ENCODE measurements at places on chromosomes 13 and 19.

DNA sequence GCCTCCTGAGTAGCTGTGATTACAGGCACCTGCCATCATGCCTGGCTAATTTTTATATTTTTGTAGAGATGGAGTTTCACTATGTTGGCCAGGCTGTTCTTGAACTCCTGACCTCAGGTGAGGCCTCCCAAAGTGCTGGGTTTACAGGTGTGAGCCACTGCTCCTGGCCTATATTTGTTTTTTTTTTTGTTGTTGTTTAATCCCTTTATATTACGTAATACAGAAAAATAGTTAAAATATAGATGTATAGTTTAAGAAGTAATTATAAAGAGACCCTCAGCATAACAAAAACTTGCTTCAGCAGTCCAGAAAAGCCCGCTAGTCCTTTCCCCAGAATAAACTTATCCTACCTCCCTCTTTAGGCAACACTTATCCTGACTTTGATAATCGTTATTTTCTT is 2.4 kb downstream of the ZNF383 start:
- DNase-seq = no peak
- no peak overlapping the region for H3K27ac ChIP-seq
- no peaks in the 10 kb centered on the region for H3K27me3 ChIP-seq

GRCh38 chr13:72565893-72566292 is 161.5 kb downstream of the MZT1 start:
- H3K27me3 ChIP-seq = no peaks in the 10 kb centered on the region
- H3K4me1 ChIP-seq = no peaks in the 10 kb centered on the region
- no peak overlapping the region for H3K27ac ChIP-seq
- no peak overlapping the region for H3K4me3 ChIP-seq

DNA sequence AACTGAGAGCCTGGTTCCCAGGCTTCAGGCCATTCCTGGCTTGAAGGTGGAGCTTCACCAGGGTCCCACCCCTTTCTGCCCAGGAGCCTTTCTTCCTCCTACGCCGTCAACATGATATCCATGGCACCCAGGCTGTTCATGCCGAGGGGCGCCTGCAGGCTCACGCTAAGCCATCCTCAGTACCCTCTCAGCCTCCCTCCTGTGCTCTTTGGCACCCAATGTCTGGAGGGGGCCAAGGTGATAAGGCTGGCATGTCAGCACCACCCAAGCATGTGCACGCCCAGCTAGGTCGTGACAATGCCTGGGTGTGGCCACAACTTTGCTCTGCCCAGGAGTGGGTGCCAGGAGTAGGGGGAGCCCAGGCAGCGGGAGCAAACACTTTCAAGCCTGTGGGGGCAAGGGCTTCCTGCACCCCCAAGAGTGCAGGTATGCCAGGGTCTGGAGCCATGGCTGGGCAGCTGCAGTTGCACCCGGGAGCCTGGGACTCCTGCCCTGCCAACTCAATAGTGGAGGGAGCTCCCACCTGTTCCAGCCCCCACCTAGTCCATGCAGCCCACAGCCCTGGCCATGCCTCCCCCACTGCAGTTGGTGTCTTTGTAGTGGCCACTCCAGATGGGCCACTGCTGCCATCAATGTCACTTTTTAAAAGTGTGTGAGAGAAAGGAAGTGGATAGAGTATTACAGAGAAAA is 219.9 kb downstream of the MAB21L1 start:
- no peaks in the 10 kb centered on the region for H3K4me1 ChIP-seq
- H3K4me3 ChIP-seq = no peak overlapping the region
- no peaks in the 10 kb centered on the region for H3K36me3 ChIP-seq
- no peak overlapping the region for H3K27ac ChIP-seq

DNA sequence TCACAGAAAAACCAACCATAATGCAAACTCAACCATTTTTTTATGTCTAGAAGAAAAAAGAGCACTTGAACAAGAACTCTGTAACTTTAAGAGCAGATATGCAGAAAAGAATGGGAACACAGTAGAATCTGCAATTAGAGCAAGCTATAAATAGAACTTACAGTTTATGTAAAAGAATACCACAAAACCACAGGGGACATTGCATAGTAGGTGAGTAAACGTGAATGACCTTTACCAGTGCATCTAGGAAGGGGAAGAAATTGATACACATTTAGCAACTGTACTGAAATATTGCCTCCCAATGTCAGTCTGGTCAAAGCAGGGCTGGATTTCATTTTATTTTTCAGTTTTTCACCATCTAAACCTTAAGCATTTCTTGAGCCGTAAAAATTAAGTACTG is 242.2 kb upstream of the EDNRB start:
- H3K36me3 ChIP-seq = no peaks in the 10 kb centered on the region
- no peak overlapping the region for H3K4me3 ChIP-seq
- no peak overlapping the region for H3K27ac ChIP-seq
- DNase-seq = no peak
- no peaks in the 10 kb centered on the region for H3K27me3 ChIP-seq

GRCh38 chr19:19997656-19998268 is 41.5 kb downstream of the ZNF682 start:
- no peaks in the 10 kb centered on the region for H3K27me3 ChIP-seq
- no peaks in the 10 kb centered on the region for H3K36me3 ChIP-seq
- H3K27ac ChIP-seq = no peak overlapping the region
- no peak for DNase-seq

- H3K27ac ChIP-seq = no peak overlapping the region
- peaks cover 3% of the 10 kb centered on the region for H3K27me3 ChIP-seq
- no peak overlapping the region for H3K4me3 ChIP-seq
- H3K4me1 ChIP-seq = peaks cover 13% of the 10 kb centered on the region
- DNase-seq = no peak
Measured at GRCh38 chr19:33285441-33285927, 16.9 kb downstream of the CEBPA start.

DNA sequence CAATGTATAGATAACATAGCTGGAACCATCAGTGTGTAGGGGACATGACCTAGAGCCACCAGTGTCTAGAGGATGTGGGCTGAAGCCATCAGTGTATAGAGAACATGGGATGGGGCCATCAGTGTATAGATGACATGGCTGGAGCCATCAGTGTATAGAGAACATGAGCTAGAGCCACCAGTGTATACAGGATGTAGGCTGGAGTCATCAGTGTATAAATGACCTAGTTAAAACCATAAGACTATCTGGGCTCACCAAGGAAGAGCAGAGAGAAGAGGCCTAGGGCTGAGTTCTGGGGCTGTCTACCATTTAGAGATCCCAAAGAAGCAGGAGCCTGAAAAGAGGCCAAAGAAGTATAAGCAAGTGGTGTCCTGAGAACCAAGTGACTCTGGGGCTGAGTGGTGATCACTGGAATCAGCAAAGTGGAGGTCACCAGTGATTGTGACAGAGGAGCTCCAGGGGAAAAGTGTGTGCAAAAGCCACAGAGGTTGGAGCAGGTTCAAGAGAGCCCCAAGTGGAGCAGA is 41.0 kb downstream of the RFX2 start:
- DNase-seq = no peak
- no peaks in the 10 kb centered on the region for H3K27me3 ChIP-seq
- no peaks in the 10 kb centered on the region for H3K36me3 ChIP-seq
- H3K27ac ChIP-seq = no peak overlapping the region

- no peaks in the 10 kb centered on the region for H3K4me1 ChIP-seq
- no peaks in the 10 kb centered on the region for H3K36me3 ChIP-seq
- H3K27me3 ChIP-seq = no peaks in the 10 kb centered on the region
- H3K27ac ChIP-seq = no peak overlapping the region
Measured at GRCh38 chr13:70353096-70353495, 244.8 kb upstream of the KLHL1 start.

DNA sequence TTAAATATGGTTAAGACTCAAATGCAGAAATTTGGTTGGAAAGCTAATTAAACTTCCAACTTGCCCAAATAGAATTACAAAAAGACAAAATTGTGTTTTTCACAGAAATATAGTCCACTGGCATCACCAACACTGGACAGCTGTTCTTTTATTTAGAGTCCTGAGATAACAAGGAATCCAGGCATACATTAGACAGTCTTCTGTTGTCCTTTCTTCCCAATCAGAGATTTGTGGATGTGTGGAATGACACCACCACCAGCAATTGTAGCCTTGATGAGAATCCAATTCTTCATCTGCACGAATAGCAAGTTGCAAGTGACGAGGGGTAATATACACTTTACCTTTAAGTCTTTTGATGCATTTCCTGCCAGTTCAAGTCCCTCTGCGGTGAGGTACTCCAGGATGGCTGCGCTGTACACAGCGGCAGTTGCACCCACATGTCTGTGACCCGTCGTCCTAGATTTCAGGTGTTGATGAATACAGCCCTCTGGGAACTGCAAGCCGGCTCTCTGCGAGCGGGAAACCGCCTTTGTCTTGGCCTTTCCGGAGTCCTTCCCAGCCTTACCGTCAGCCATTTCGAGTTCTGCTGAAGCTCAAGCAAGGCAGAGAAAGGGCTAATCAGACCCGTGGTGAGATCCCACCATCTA is 14.7 kb downstream of the UBAC2 start:
- no peak overlapping the region for H3K27ac ChIP-seq
- no peaks in the 10 kb centered on the region for H3K36me3 ChIP-seq

DNA sequence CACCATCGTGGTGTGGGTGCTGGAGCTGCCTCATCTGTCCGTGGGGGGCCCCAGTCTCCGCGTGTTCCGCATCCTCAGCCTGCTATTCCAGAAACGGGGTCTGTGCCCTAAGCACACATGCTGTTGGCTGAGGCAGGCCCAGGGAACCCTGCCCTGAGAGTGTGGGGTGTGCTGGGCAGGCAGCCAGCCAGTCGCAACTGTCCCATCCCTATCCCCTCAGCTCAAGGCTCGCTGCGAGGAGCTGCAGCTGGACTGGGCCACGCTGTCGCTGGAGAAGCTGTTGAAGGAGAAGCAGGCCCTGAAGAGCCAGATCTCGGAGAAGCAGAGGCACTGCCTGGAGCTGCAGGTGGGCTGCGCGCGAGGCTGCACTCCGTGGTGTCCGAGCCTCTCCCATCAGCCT is 21.9 kb downstream of the PLEKHJ1 start:
- no peak for DNase-seq
- no peak overlapping the region for H3K4me3 ChIP-seq
- H3K27me3 ChIP-seq = no peaks in the 10 kb centered on the region
- no peak overlapping the region for H3K27ac ChIP-seq
- H3K36me3 ChIP-seq = peaks cover 74% of the 10 kb centered on the region

- no peaks in the 10 kb centered on the region for H3K36me3 ChIP-seq
- H3K27me3 ChIP-seq = peaks cover 4% of the 10 kb centered on the region
- no peak overlapping the region for H3K4me3 ChIP-seq
- peaks cover 16% of the 10 kb centered on the region for H3K4me1 ChIP-seq
- H3K27ac ChIP-seq = peak overlapping the region; percentile 25
- DNase-seq = no peak
Measured at GRCh38 chr13:79593121-79593520, 112.2 kb downstream of the NDFIP2 start.

DNA sequence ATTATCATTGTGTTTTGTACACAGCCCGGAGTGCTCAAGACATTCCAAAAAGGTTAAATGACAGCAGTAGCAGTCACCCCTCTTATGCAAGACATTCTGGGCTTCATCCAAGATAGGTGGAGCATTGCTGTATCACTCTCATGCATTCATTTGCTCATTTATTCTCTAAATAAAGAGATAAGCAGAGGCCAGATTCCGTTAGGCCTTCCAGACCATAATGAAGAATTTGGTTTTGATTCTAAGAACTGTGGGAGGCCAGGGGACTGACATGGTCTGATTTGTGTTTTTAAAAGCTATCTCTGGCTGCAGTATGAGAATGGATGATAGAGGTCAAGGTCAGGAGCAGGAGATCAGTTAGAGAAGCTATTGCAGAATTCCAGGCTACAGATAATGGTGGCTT is 145.8 kb downstream of the KCNRG start:
- peaks cover 12% of the 10 kb centered on the region for H3K4me1 ChIP-seq
- no peaks in the 10 kb centered on the region for H3K36me3 ChIP-seq
- no peaks in the 10 kb centered on the region for H3K27me3 ChIP-seq
- H3K4me3 ChIP-seq = no peak overlapping the region
- no peak overlapping the region for H3K27ac ChIP-seq
- peak; percentile 79 for DNase-seq

GRCh38 chr13:43006893-43007631 is 15.0 kb upstream of the EPSTI1 start:
- H3K4me3 ChIP-seq = no peak overlapping the region
- H3K36me3 ChIP-seq = no peaks in the 10 kb centered on the region
- peak overlapping the region; percentile 27 for H3K27ac ChIP-seq
- H3K4me1 ChIP-seq = peaks cover 59% of the 10 kb centered on the region
- no peaks in the 10 kb centered on the region for H3K27me3 ChIP-seq

GRCh38 chr19:33998739-33999345 is 173.5 kb upstream of the LSM14A start:
- no peaks in the 10 kb centered on the region for H3K36me3 ChIP-seq
- no peaks in the 10 kb centered on the region for H3K4me1 ChIP-seq
- no peaks in the 10 kb centered on the region for H3K27me3 ChIP-seq
- no peak overlapping the region for H3K4me3 ChIP-seq
- H3K27ac ChIP-seq = no peak overlapping the region

DNA sequence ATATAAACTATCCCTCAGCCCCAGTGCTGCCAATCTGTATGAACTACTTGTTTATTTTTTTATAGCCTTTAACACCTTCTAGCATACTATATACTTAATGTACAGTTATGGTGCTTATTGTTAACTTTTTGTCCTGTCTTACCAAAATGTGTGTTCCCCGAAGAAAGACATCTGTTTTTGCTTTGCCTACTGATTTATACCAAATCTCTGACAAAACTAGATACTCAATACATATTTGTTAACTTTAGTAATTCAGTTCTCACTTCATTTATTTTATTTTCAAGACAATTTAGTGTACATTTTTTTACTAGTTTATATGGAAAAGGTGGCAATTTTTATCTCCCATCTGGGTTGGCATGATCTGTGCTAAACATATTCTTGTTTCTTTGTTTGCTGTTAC is 824.3 kb upstream of the ATXN8OS start:
- H3K4me1 ChIP-seq = no peaks in the 10 kb centered on the region
- H3K27me3 ChIP-seq = no peaks in the 10 kb centered on the region
- no peaks in the 10 kb centered on the region for H3K36me3 ChIP-seq
- no peak overlapping the region for H3K4me3 ChIP-seq
- no peak overlapping the region for H3K27ac ChIP-seq

DNA sequence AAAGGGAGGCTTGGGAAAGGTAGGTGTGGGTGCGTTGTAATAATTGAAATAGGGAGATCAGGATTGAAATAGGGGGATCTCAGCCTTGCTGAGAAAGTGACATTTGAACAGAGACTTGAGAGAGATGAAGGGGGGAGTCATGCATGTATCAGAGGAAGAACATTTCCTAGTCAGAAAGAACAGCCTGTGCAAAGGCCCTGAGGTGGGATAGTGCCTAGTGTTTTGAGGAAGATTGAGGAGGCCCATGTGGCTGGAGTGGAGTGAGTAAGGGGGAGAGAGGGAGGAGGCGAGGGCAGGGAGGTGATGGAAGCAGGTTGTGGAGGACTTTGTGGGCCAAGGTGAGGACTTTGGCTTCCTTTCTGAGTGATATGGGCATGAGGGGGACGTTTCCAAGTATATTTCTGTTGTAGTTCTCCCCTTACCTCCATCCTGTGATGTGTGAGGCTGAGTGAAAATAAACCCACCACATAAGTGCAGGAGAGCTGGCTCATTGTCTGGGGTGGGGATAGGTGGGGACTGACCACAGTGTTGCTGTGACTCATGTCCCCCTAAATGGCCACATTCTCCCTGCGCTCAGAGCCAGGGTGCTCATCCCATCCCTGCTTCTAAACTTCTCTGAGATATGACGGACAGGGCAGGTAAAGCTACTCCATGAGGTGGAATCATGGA is 17.8 kb downstream of the ACTL9 start:
- H3K27me3 ChIP-seq = no peaks in the 10 kb centered on the region
- no peaks in the 10 kb centered on the region for H3K36me3 ChIP-seq
- no peak overlapping the region for H3K27ac ChIP-seq
- DNase-seq = no peak
- no peaks in the 10 kb centered on the region for H3K4me1 ChIP-seq

- H3K4me3 ChIP-seq = no peak overlapping the region
- DNase-seq = peak; percentile 94
- no peak overlapping the region for H3K27ac ChIP-seq
- H3K36me3 ChIP-seq = no peaks in the 10 kb centered on the region
- H3K27me3 ChIP-seq = peaks cover 30% of the 10 kb centered on the region
Measured at GRCh38 chr19:15453906-15454860, 4.4 kb upstream of the WIZ start.

Data from osteoblast (primary cell).